ENCODE measurements at places on chromosomes 4 and X.

GRCh38 chrX:10172877-10173276, 16.1 kb downstream of the CLCN4 start:
- no peak overlapping the region for H3K4me3 ChIP-seq
- peaks cover 3% of the 10 kb centered on the region for H3K4me1 ChIP-seq
- peaks cover 2% of the 10 kb centered on the region for H3K27me3 ChIP-seq
- no peaks in the 10 kb centered on the region for H3K36me3 ChIP-seq
- H3K27ac ChIP-seq, result no peak overlapping the region

DNA sequence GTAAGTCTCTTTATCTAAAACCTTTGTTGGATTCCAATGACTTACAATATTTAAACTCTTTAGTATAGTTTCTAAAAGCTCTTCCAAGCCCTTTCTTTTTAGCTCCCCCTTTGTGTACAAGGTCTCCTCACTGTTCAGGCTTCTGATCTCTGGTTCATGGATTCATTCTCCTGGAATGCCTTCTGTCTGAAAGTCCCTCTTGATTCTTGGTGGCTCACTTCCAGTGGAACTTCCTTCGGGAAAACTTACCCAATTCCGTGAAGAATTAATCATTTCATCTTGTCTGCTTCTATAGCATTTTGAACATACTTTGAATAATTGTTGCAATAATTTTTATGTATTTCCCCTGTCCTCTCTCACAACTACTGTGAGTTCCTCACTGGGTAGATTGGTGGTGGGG, 3.6 kb downstream of the ARHGAP24 start:
- H3K4me3 ChIP-seq, result no peak overlapping the region
- H3K27ac ChIP-seq, result no peak overlapping the region
- H3K4me1 ChIP-seq, result peaks cover 5% of the 10 kb centered on the region
- no peaks in the 10 kb centered on the region for H3K36me3 ChIP-seq
- H3K27me3 ChIP-seq, result peaks cover 9% of the 10 kb centered on the region
- no peak for DNase-seq

DNA sequence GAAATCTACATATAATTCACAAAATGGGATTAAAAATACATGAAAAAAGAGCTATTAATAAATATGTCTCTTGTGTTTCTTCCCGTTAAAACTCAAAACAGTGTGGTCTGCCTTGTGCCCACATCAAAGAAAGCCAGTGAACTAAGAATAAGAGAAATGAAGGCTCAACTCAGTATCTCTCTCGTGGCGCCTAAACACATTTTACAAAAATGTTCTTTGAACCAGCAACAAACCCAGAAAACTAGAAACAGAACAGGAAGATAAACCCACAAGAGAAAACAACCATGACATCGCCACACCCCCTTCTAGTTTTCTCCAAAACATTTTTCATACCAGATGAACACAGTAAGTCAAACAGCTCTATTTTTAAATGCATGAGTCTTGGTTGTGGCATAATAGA, 130.1 kb downstream of the DCHS2 start:
- no peaks in the 10 kb centered on the region for H3K27me3 ChIP-seq
- no peaks in the 10 kb centered on the region for H3K4me1 ChIP-seq
- H3K36me3 ChIP-seq, result no peaks in the 10 kb centered on the region
- DNase-seq, result peak; percentile 16

DNA sequence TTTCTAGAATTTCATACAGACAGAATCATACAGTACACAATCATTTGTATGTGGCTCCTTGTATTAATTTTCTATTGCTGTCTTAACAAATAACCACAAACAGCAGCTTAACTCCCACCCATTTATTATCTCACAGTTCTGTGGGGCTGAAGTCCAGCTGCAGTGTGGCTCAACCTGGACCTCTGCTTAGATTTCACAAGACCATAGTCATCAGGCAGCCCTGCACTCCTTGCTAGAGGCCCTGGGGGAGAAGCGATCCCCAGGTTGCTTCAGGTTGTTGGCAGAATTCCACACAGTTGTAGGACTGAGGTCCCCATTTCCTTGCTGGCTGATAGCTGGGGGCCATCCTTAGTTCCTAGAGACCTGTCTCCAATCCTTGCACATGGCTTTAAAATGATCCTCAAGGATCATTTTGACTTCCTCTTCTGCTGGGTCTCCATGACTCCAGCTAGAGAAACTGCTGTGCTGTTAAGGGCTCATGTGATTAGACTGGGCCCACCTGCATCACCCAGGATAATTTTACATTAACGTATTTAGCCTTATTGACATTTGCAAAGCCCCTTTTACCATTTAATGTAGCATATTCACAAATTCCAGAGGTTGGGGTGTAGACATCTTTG, 60.9 kb upstream of the SMAD1 start:
- no peaks in the 10 kb centered on the region for H3K27me3 ChIP-seq
- H3K27ac ChIP-seq, result no peak overlapping the region
- H3K4me1 ChIP-seq, result no peaks in the 10 kb centered on the region
- no peak for DNase-seq
- no peaks in the 10 kb centered on the region for H3K36me3 ChIP-seq
- no peak overlapping the region for H3K4me3 ChIP-seq

- DNase-seq, result no peak
- no peak overlapping the region for H3K27ac ChIP-seq
- no peak overlapping the region for H3K4me3 ChIP-seq
- no peaks in the 10 kb centered on the region for H3K4me1 ChIP-seq
- H3K36me3 ChIP-seq, result no peaks in the 10 kb centered on the region
- no peaks in the 10 kb centered on the region for H3K27me3 ChIP-seq
Measured at GRCh38 chrX:136168929-136169735, 21.8 kb downstream of the FHL1 start.

DNA sequence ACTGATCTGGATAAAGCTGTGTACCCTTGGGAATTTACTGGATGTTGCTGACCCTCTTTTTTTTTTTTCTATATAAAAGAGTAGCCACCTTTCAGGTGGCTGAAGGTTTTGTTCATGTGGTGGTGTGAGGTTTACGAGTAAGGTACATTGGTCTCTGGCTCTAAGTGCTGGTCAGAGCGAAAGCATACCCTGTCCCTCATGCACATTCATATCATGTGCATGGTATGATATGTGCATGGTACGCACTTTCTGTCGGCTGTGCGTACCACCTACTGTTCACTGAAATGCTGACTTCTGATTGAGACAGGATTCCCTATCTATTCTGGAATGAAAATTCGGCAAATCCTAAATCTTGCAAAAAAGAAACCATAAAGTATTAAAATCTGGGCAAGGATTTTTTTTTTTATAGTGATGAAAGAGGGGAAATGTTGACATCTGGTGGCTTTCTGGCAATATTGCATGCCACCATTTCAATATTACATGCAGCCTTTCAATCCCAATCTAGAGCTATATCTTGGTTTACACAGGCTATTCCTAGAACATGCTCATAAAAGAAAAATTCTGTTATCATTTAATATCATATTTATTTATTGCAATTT, 32.8 kb downstream of the FAM149A start:
- no peak overlapping the region for H3K27ac ChIP-seq
- no peak overlapping the region for H3K4me3 ChIP-seq
- H3K27me3 ChIP-seq, result peaks cover 12% of the 10 kb centered on the region

Data from thymus (tissue), 14 donors.